ENCODE measurements at places on chromosomes 6 and 20.

DNA sequence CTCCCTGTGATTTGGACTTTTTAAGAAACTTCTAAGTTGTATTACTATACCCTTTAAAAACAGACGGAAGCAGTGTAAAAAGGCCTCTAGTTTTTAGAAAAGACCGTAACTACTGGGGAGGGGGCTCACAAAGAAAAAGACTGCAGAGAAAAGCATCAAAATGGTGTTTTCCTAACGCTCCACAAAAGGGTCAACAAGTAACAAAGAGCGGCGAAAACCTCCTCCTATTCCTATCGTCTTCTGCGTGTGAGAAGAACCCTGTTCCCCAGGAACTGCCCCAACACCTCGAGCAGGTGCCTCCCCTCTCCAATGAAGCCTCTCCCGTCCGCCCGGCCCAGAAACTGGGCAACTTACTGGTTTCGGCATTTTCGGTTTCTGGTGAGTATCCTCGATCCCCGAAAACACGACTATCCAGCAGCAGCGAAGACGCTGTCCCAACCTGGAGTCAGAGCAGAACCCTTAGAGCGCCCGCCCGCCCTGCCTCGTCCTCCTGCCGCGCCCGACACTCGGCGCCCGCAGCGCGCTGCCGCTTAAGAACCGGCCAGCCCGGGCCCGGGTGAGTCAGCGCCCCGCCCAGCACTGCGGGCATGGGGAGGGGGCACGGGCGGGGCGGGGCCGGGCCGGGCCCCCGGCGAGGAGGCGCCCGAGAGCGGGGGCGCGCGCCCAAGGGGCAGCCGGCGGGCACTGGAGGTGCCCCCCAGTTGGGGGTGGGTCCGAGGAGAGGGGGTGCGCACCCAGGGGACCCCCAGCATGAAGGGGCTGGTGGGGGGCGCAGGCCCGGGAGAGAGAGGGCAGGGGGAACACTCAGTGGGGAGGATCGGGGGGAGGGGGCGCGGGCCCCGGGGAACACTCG is 1.2 kb downstream of the EZR start:
- peak; percentile 81 for DNase-seq

DNA sequence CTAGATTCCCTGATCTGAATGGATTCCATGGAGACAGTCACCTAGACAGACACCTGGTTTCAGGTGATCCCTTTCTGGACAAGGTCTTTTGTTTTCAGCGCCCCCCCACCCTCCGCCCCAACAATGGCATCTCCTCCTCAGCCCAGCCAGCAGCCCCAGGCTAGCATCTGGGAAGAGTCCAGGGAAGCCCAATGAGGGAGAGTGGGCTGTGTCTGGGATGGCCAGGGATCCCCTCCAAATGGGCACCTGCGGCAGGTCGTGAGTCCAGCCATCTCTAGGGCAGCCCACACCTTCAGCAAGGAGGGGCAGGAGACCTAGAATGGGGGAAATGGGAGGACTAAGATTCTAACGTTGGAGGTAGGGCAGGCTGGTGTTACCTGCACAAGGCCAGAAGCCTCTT is 1.2 kb upstream of the SLC24A3 start:
- no peak for DNase-seq

GRCh38 chr6:125932451-125932795 is 24.1 kb upstream of the HINT3 start:
- no peak for DNase-seq

DNA sequence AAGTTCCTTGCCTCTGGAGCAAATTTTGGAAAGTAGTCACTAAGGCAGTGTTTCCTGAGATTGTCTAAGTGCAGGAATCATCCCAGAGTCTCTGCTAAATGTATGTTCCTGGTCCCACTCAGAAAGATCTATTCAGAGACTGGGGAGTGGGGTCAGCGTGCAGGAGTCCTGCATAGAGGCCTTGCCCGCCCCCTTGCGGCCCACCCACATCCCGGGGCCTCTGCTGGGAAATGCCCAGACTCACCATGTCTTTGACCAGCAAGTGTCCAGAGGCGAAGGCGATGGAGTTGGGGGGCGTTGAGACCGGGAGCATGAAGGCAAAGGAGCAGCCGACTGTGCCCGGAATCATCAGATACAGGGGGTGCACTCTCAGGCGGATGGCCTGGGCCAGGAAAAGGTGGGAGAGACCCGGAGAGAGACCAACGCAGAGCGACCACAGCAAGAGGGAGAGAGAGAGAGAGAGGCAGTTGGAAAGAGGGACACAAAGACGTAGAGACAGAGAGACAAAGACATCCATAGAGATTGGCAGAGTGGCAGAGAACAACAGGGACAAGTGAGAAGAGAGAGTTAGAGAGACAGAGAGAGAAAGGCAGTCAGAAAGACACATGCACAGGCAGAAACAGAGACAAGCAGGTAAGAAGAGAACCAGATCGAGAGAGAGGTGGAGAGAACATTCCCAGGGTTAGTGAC is 12.9 kb upstream of the OCSTAMP start:
- DNase-seq = no peak

- DNase-seq = peak; percentile 20
Observed at GRCh38 chr6:45677381-45678284, 299.9 kb upstream of the SUPT3H start.

DNA sequence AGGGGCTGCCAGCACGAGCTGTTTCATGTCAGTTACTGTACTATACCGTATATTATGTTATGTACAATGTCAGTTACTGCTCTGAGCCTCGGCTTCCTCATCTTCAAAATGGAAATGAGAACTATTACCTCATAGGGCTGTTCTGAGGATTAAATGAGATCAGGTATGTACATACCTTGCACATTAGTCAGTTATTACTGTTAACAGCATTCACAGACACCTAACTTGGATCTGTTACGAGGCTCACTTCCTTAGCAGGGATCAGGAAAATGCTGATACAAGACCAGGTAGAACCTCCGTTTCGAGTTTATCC is 69.7 kb upstream of the TBC1D7 start:
- no peak for DNase-seq

- DNase-seq = no peak
Observed at GRCh38 chr6:52144196-52145076, 41.7 kb upstream of the IL17A start.

GRCh38 chr6:48037946-48038345 is 73.1 kb downstream of the PTCHD4 start:
- no peak for DNase-seq

DNA sequence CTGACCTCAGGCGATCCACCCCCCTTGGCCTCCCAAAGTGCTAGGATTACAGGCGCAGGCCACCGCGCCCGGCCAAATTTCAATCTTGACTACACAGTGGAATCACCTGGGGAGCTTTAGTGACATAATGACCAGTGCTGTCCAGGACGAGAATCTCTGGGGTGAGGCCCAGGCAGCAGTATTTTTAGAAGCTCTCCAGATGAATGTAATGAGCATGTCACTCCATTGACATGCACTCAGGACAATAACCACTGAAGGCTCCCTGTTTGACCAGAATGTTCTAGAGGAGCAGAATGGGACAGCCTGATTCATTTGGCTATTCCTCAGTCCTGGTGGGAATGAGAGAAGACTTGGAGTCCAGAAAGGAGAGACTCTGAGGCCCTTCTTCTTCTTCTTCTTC is 39.2 kb downstream of the SRSF3 start:
- no peak for DNase-seq

Measured in stimulated activated CD4-positive, alpha-beta T cell treated with anti-CD3 and anti-CD28 coated beads, Interleukin-15, amount 100 ng/mL, for 48 hours (primary cell).